Head of caudate nucleus (tissue), 42 donors: ENCODE measurements at places on chromosomes 12 and 14.

- DNase-seq: no peak
These were observed 8.6 kb upstream of the SNAPC1 start for GRCh38 chr14:61753631-61754030.

GRCh38 chr14:49768301-49769121 lies 558 bp downstream of the KLHDC2 start:
- peak; percentile 58 for DNase-seq

DNA sequence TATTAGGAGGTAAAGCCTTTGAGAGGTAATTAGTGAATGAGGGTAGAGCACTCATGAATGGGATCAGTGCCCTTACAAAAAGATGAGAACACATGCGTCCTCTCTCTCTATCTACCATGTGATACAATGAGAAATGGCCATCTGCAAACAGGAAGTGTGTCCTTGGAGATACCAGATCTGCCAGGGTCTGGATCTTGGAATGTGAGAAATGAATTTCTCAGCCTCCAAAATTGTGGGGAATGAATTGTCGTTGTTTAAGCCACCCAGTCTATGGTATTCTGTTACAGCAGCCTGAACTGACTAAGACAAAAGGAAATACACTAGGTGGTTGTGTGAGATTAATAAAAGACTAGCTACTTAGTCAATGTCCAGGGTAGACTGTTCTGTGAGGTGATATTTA lies 366.6 kb downstream of the NELL2 start:
- no peak for DNase-seq

DNA sequence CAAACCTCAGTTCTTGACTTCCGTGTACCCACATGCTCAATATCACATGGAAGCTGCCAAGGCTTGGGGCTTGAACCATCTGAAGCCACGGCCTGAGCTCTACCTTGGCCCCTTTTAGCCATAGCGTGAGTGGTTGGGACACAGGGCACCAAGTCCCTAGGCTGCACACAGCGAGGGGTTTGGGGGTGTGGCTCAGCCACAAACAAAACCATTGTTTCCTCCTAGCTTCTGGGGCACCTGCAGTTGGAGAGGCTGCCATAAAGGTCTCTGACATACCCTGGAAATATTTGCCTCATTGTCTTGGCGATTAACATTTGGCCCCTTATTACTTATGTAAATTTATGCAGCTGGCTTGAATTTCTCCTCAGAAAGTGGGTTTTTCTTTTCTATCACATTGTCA lies 628.6 kb downstream of the NRXN3 start:
- DNase-seq: no peak

GRCh38 chr12:17763366-17763765 lies 326.6 kb downstream of the RERGL start:
- DNase-seq: no peak

DNA sequence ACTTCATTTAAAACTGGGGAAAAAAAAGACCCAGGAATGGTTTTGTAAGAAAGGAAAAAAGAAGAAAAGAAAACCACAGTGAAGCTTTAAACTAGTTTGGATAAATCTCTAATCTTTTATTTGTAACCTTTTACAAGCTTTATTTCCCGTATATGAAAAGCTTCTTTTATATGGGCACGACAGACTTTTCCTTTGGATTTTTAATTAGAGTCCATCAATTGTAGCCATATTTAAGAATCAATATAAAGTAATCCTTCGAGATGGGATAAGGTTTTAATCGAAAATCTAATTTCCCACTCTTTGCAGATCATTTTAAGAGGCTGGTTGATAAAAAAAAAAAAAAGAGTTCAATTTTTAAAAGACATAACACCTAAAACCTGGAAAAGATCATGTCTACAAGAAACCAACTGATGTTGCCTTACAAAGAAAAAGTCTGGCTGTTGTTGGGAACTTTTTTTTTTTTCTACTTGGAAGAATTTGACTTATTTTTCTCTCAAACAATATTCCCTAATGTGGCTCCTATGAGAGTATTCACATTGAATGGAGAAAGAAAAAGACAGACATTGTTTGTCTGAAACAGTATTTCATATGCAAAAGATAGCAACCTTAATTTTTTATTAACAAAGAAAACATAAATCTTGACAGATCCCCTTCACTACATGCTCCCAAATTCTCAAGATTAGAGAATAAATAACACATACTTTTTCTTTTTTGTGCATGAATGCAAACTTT lies 4.9 kb upstream of the OTX2 start:
- no peak for DNase-seq

- DNase-seq: no peak
These were observed 22.1 kb downstream of the MTHFD1 start for GRCh38 chr14:64410084-64410774.

DNA sequence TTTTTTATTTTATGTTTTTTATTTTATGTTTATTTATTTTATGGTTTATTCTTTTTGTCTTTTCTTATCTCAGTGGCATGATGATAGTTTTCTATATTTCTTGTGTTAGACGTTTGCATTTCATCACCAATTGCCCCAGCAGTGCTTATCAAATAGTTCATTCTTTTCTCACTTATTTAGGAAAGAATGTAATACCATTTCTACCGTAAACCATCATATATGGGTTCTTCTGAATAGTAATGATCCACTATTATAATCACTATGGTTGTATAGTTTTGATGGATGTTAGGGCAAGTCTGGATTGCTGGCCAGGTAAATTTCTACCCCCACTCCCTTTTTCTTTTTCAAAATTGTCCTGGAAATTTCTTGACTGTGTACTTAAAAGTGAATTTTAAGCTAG lies 134.6 kb upstream of the FBXO33 start:
- no peak for DNase-seq

GRCh38 chr12:74286254-74286653 lies 251.4 kb upstream of the ATXN7L3B start:
- DNase-seq: no peak

DNA sequence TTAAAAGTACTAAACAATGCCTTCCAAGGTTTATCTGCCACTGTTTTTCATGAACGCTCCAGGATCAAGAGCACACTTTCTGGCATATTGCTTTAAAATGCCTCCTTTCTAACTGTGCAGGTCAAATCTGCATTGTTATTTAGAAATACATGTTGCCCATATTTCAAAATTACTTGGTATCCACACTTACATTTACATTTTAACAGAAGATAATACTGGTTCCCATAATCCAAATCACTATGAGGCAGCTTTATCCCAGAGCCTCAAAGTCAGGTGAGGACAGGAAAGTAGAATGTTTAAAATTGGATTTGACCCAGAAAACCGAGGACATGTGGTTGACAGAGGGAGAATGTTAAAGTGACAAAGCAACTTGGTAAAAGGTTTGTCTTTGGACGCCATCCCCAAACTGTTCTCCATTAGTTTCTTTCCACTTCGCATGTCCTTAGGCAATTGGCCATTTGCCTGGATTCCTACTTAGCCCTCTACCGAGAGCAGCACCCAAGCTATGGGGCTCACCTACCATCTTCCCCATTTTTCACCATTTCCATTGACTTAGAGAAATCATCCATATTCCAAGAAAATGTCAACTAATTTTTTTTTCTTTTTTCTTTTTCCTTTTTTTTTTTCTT lies 353.0 kb downstream of the PAWR start:
- DNase-seq: no peak

GRCh38 chr12:55724226-55724939 lies 4.2 kb downstream of the RDH5 start:
- DNase-seq: peak; percentile 64

- no peak for DNase-seq
These were observed 220.3 kb downstream of the FBXL14 start for GRCh38 chr12:1373901-1374735.
